EH (cell line): ENCODE measurements at places on chromosomes 7 and 10.
A peak's percentile ranks its signal among the peaks of the same experiment; 100 is the strongest.

- DNase-seq, result no peak
Measured at GRCh38 chr7:155265961-155266360, 31.7 kb upstream of the INSIG1 start.

- DNase-seq, result no peak
Measured at GRCh38 chr7:99027841-99028240, 116.1 kb downstream of the SMURF1 start.

GRCh38 chr10:18501198-18501597, 150.2 kb downstream of the NSUN6 start:
- peak; percentile 38 for DNase-seq

GRCh38 chr7:47503281-47503680, 78.6 kb downstream of the TNS3 start:
- DNase-seq, result peak; percentile 72

DNA sequence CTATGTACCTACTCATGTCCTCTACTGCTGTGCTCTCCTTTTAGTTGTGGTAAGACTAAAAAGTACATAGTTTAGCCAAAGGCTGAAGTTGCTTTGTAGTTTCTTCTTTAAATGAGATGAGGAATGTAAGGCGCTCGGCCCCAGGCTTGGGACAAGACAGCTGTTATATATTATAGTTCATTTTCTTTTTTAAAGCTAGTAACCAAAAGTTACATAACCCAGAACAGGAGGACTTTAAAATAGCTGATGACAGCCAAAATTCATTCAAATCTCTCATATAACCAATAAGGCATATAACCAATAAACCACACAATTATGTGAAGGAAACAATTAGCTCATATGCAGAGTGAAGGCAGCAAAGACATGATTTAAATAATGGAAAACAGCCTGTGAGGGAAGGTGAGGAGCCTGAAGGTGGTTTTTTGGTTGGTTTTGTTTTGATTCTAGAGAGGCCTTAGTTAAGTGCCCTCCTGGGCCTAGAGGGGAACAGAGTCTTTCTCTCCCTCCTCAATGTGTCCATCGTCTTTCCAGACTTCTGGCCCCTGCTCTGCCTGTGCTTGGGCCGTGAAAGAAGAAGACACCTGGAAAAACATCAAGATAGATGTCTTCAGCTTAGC, 35.8 kb downstream of the SLC26A4 start:
- no peak for DNase-seq

DNA sequence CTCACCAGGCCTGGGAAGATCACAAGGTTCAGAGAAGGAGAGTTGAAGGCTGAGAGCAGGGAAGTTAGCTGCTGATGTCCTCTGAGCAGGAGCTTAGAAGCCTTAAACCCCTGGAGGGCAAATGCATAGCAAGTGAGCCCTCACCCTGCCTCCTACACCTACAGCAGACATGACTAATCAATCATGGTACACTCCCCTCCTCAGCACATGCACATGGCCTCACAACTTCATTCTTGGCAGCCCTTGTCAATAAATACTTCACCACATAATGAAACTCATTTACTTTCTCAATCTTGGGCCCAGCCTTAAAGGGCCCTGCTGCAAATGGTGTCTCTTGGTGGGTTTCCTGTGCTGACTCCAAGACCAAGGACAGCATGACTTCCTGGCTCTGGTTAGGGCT, 12.9 kb downstream of the MMRN2 start:
- peak; percentile 40 for DNase-seq

- DNase-seq, result peak; percentile 96
Measured at GRCh38 chr7:32142649-32143048, 72.4 kb upstream of the PDE1C start.

DNA sequence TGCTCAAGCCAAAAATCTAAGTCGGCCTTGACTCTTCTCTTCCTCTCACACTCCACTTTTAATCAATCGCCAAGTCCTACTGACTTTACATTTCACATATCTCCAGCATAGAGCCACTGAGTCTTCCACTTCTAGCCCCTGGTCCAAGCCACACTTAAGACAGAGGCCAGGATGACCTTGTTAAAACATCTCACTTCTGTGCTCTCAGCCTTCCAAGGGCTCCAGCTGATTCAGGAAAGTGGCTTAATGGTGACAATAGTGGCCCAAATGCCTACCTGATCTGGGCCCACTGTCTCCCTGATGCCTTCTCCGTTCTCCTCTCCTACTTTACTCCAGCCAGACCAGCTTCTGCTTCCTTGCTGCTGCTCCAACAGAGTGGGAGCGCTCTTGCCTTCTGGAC, 4.4 kb downstream of the TBATA start:
- DNase-seq, result no peak

DNA sequence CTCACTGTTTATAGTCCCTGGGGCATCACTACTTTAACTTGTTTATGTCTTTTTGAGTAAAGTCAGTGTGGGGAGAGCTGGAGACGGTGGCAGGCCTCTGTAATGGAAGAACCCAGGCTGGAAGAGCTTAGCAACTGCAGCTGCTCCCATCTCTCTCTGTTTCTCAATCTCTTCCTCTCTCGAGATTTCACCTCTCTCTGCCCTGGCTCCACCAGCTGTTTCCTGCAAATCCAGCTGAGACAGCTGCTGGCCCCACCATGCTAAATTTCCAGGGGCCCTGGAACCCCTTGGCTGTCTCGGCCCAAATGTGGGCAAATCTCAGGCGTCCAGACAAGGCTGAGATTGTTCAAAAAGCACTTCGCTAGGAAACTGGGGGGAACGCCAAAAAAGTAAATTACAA, 25.8 kb upstream of the SLF2 start:
- DNase-seq, result no peak

- DNase-seq, result no peak
Measured at GRCh38 chr10:88343761-88344484, 239.2 kb downstream of the RNLS start.

- no peak for DNase-seq
Measured at GRCh38 chr7:17368856-17369524, 70.5 kb downstream of the AHR start.

DNA sequence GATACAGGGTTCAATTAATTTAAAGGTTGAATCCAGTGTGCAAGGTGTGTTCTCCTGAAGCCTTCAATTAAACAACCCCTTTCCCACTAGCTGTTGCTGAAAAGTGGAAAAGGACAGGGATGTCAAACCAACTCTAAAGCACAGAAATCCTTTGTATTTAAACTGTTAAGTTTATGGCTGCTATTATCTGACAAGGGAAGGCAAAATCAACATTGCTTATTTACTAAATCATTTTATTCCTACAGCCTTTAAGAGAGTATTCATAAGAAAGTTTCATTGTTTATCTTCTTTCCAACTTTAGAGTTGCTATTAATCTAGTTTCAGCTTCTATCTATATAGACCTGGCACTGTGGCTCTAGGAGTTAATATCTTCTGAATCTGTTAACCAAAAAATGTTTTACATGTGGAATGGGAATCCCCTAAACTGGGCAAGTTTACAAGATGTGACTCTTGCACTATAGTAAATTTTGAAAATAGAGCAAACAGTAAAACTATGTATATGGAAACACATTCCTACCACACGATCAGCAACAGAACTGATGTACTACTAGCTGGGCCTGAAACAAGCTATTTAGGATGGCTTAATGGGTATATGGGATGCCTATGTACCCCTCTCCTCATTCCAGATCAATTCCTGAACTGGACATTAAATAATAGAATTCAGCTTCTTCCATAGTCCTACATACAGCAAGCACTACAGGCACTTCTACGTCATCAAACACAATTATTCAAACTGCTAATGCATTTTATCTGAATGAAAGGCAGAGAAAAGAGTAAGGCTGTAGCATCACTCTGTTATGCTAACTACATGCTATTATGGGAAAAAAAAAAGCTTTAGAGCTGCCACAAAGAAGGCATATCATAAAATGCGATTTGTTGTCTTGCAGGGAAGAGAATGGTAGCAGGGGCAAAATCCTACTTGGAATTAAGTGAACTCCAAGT, 52.8 kb downstream of the CDK6 start:
- peak; percentile 67 for DNase-seq

DNA sequence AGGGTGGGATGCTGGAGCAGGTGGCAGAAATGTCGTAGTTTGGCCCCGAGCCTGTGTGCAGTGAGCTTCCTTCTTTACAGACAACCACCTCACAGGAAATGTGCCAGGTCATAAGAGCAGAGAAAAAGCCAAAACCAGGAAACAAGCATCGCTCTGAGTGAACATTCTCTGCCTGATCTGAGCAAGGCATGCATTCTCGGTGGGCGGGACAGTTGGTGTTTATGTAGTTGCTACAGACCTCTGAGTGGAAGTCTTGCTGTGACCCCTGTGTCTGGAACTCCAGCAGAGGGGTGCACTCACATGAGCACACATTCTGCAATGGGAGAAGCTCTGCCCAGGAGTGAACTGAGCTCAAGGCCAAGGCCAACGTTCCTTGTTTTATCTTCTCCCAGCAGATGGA, 230.1 kb downstream of the TCERG1L start:
- no peak for DNase-seq

- no peak for DNase-seq
Measured at GRCh38 chr10:15196021-15196834, 27.7 kb upstream of the NMT2 start.

DNA sequence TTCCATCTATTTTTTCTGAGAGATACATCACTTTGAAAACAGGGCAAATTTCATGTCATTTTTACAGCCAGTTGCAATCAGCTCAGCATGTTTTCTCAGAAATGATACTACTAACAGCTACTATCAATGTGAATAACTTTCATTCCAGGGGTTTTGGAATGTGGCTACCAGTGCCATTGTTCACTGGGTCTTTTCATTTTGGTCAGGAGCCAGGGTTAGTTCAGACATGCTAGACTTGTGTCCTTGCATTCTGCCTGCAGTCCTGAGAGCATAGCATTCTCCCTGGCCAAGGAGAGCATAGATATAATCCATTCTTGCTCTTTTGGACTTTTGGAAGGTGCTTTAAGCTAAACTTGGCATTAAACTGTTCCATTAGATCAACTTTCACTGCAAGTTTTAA, 160.9 kb upstream of the NEBL start:
- no peak for DNase-seq

- no peak for DNase-seq
Measured at GRCh38 chr7:46806856-46807255, 775.1 kb downstream of the TNS3 start.

- DNase-seq, result no peak
Measured at GRCh38 chr7:156842317-156842716, 50.7 kb downstream of the LMBR1 start.

- peak; percentile 96 for DNase-seq
Measured at GRCh38 chr10:43816351-43817321, 168.0 kb upstream of the ZNF32 start.

GRCh38 chr10:50224330-50224952, 26.9 kb downstream of the ASAH2 start:
- DNase-seq, result peak; percentile 73

GRCh38 chr7:146858690-146859089, 742.1 kb downstream of the CNTNAP2 start:
- DNase-seq, result no peak

DNA sequence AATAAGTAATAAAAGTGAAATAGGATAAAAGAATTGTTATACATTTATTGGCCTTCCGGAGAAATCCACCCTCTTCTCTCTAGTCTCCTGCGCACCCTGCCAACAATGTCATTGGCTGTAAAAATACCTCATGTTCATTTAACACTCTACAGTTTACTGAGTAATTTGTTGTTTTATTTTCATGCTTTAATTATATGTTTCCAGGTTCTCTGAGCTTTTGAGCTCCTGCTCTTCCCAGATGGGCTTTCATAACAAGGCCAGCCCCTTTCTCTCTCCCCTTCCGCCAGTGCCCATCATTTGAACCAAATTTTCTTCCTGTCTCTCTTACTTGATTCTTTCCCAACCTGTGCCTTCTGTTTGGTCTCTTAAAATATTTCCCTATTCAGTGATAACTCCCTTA, 144.6 kb upstream of the PRSS1 start:
- DNase-seq, result no peak

DNA sequence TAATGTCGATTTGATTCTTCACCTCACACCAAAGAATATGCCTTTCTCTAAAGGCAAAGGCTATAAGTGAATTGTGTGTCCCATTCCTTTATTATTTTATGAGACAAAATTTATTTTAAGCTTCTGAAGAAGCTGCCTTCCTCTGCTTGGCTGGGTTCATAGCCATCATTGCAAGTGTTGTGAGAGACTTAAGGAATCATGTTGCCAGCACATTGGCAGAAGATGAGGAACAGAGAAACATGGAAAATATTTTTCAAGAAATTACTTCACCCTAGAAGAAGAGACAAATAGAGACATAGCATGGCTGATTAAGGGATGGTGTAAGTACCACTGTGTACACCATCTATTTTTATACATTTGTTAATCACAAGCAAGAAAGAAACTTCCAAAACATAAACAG, 230.1 kb upstream of the SEMA3E start:
- no peak for DNase-seq

DNA sequence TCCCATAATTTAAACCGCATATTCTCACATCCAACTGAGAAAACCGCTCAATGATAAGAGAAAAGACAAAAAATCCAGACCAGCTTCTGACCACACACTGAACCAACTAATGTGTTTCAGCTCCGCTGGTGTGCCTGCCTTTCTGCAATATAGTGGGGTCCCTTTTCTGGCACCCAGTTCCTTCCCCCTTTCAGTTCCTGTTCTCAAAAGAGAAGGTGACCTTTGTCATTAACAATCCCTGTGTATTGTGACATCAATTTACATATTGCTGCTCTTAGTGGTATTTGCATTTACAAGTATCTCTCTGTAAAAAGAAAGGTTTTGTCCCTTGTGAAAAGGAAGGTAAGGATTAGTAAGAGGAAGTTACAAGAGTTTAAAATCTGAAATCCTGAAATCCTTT, 1.4 kb downstream of the PPP1R17 start:
- DNase-seq, result no peak

- peak; percentile 31 for DNase-seq
Measured at GRCh38 chr7:36208426-36208825, 55.4 kb downstream of the EEPD1 start.

DNA sequence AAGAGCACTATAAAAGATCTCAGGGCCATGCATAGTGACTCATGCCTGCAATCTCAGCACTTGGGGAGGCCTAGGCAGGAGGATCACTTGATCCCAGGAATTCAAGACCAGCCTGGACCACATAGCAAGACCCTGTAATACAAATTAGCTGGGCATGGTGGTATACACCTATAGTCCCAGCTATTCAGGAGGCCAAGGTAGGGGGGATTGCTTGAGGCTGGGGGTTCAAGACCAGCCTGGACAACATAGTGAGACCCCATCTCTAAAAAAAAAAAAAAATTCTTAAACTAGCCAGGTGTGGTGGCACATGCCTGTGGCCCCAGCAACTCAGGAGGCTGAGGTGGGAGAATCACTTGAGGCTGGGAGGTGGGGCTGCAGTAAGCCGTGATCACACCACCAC, 15.8 kb downstream of the STYXL1 start:
- DNase-seq, result no peak

DNA sequence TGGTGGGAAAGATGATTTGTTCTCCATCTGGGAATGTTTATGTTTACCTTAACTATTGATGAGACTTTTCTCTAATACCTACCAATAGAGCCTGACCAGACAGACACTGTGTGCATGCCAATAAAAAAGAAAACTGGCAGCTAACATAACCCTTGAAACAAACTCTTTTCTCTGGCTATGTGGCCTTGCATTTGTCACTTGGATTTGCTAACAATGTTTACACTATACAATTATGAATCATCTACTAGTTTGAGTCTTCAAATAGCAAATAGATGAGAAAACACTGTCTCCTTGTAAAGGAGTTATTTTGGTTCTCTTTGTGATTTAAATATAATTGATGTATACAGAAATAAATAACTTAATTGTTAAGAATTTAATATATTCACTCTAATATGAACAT, 273.1 kb downstream of the SEMA3D start:
- DNase-seq, result peak; percentile 66
